ENCODE measurements at places on chromosomes 6 and 20.

- DNase-seq: no peak
Measured at GRCh38 chr6:116847227-116847626, 18.3 kb upstream of the GPRC6A start.

DNA sequence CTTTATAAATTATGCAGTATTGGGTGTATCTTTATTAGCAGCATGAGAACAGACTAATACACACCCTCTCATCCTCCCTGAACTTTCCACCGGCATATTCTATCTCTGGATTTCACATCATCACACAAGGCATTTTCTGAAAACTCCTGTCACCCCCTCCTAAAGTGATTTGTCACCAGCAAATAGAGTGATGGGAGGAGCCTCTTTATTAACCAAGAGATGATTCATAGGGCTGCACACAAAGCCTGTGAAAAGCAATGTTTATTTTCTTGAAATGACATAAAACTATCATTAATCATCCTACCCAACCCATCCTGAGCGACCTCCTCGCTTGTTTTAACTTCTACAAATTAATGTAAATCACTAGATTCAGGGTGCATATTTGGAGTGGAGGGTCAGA, 394.7 kb upstream of the SULF2 start:
- DNase-seq: no peak

DNA sequence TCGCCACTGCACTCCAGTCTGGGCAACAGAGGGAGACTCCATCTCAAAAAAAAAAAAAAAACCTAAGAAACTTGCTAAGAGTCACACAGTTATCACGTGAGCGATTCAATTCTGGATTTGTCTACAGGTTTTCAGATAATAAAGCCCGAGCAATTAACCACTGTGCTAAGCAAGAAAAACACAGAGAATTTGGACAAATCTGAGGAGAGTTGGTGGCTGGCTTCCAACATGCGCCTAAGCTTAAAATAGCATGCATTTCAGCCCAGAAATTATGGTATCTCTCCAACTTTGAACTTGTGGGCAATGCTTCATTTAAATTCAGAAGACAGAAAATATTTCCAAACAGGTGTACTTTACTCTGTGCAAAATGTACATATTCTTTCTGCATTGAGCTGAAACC, 232.9 kb downstream of the TSHZ2 start:
- no peak for DNase-seq

- no peak for DNase-seq
Measured at GRCh38 chr6:42899871-42900270, 16.0 kb upstream of the PTCRA start.

- no peak for DNase-seq
Measured at GRCh38 chr6:54009052-54009654, 102.1 kb upstream of the MLIP start.

DNA sequence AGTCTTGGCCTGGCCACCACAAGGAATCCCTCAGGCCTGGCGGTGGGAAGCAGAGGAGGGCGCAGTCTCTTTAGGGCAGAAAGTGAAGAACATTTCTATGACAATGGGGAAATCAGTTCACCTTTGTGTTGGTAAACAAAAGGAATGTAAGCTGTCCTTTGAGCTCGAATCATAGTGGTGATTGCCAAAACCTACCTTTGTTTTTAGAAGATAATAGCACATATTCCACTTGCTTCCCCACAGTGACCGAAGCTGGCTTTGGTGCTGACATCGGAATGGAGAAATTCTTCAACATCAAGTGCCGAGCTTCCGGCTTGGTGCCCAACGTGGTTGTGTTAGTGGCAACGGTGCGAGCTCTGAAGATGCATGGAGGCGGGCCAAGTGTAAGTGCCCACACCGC, 144.1 kb downstream of the MTHFD1L start:
- no peak for DNase-seq

Data from stimulated activated CD8-positive, alpha-beta memory T cell treated with anti-CD3 and anti-CD28 coated beads, Interleukin-2, amount 100 ng/mL, for 1 hour (primary cell).